CD4-positive, alpha-beta T cell treated with Interferon alpha-2 for 1 hour (primary cell): ENCODE measurements at places on chromosomes 16 and 17.

GRCh38 chr16:56783344-56783743, 53.4 kb downstream of the NUP93 start:
- no peak for DNase-seq

DNA sequence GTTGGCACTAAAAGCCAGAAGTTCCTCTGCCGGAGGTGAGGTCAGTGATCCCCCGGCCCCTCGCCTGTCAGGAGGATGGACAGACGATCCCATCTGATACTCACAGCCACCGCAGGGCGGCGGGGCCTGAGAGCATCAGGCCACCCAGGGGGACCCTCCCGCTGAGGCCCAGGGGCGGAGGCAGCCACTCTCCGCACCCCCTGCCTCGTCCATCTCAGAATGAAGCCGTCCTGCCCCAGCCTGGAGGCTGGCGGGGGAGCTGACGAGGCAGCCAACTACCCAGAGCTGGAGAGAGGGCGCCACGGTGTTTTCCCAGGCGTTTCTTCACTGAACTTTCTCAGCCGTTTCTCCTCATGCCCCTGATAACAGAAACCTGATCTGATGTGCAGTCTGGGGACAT, 22.6 kb downstream of the TPSD1 start:
- no peak for DNase-seq

- peak; percentile 73 for DNase-seq
These were observed 34.3 kb downstream of the NLRC5 start for GRCh38 chr16:57023541-57024249.

DNA sequence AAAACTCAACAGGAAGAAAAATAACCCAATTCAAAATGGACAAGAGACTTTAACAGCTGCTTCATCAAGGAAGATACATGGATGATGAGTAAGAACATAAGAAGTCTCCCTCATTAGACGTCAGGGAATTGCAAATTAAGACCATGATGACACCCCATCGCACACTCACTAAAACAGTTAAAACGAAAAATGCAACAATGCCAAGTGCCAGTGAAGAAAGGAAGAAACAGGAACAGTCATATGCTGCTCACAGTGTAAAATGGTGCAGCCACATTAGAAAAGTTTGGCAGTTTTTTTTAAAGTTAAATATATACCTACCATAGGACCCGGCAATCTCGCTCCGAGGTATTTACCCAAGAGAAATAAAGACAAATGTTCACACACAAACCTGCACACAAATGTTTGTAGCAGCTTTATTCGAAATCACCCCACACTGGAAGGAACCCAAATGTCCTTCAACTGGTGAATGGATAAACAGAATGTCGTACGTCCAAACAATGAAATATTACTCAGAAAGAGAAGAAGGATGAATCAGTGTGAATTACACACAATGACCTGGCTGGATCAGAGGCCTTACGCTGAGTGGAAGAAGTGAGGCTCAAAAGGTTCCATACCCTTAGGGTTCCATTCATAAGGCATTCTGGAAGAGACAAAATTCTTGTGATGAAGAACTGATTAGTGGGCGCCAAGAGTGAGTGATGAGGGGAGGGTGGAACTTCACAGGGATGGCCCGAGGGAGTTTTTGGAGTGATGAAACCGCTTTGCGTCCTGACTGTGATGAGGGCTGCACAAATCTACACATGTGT, 110.3 kb downstream of the C16orf95 start:
- DNase-seq, result no peak

DNA sequence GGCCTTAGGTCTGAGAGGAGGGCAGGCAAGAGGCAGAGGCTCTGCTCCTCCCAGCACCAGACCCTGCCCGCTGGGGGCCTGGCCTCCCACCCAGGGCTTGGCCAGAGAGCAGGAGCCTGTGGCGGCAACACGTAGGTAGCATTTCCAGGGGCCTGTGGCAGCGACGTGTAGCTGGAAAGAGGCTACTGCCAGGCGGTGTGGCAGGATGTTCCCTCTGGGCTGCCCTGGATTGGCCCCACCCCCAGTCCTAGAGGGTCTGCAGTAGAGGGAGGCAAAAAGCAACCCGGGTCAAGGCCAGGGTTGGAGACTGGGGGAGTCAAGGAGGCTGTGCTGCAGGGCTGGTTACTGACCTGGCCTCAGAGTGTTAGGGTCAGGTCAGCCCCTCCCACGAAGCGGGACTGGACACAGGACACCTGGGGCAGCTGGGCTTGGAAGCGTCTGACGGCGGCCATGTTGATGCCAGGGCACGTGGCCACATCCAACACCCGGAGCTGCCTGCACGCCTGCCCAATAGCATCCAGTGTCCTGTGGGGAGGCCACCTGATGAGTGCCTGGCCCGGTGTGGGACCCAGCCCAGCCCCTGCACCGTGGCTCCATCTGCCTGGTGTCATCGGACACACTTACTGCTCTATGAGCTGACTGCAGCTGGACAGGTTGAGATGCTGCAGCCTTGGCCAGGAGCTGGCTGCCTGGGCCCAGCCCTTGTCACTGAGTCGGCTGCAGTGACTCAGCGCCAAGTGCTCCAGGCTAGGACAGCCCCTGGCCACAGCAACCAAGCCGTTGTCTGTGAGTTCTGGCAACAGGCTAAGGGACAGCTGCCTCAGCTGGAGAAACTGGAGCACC, 8.5 kb downstream of the ELMO3 start:
- no peak for DNase-seq

- DNase-seq, result no peak
These were observed 7.5 kb downstream of the GINS2 start for GRCh38 chr16:85681255-85681654.

DNA sequence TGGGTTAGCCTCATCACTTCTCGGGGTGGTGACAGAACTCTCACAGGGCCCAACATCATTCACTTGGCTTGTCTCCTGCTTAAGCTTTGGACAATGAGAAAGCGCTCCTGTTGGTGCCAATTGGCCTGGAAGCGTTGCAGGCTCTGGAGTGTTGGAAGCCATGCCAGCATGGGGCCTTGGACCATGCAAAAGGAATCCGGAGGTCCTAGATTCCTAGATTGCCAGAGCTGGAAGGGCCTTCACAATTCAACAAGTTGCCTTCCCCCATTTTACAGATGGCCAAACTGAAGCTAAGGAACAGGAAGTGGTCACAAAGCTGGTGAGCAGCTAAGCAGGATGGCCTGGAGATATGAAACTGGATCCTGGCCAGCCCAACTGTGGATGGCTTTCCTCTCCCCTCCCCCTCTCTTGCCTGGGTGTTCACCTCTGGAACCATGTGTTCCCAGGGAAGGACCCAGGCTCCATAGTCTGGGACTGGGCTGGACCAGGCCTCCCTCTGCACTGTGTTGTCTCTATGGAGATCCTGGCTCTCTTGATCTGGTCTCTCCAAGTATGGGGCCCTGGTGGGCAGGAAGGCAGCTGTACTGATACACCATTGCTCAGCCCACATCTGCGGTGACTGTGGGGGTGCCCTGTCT, 6.0 kb upstream of the IGFBP4 start:
- DNase-seq, result no peak

- DNase-seq, result no peak
These were observed 28.3 kb downstream of the NPLOC4 start for GRCh38 chr17:81608605-81609004.

GRCh38 chr16:79253100-79253631, 347.4 kb downstream of the MAF start:
- DNase-seq, result no peak
